Activated T-helper 1 cell treated with anti-CD3 and anti-CD28 coated beads, Interleukin-12 subunit alpha, Interleukin-12 subunit beta, Interleukin-2, Interleukin-4 antibody, amounts not matched to agents 30 ng/mL and 10 ng/mL and 1 ng/mL, durations not matched to agents 14 hours and 24 hours and 36 hours (primary cell): ENCODE measurements at places on chromosomes 1 and 21. TPM values are rescaled to one million over a fixed set of nuclear protein-coding genes. Genes with fewer than 3 reads are reported as not detected.

TCP10L gene
- total RNA-seq: 0.59 and 0.93 TPM in 2 replicates

HCN3 gene
- total RNA-seq: 2.5 and 3.3 TPM in 2 replicates

FMO5 gene
- 0.17 TPM in 1 of 2 replicates, not detected in the other for total RNA-seq

LDLRAD1 gene
- not detected in 2 replicates for total RNA-seq

DNA sequence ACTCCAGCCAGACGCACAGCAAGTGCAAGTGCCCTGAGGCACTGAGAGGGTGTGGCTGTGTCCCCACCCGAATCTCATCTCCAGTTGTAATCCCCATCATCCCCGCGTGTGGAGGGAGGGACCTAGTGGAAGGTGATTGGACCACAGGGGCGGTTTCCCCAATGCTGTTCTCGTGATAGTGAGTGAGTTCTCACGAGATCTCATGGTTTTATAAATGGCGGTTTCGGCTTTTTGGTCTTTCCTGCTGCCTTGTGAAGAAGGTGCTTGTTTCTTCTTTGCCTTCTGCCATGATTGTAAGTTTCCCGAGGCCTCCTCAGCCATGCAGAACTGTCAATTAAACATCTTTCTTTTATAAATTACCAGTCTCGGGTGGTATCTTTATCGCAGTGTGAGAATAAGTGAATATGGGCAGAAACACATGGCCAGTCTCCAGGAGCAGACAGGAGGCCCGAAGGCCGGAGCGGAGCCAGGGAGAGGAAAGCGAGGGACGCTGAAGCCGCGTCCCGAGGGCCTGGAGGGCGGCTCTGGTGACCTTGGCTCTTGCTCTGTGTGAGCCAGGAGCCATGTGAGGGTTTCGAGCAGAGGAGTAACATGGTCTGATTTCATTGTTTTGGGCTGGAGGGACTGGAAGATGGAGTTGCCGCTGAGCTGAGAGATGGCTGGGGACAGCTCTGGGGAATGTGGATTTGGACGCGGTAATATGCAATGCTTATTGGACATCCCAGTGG is 76.0 kb upstream of the C1orf174 start:
- no peak overlapping the region for H3K27ac ChIP-seq
- DNase-seq: no peak
- no peaks in the 10 kb centered on the region for H3K36me3 ChIP-seq
- no peaks in the 10 kb centered on the region for H3K27me3 ChIP-seq
- H3K4me1 ChIP-seq: no peaks in the 10 kb centered on the region

GRCh38 chr1:110873856-110874255 is 908 bp downstream of the CD53 start:
- peak overlapping the region; percentile 98 for H3K27ac ChIP-seq
- no peaks in the 10 kb centered on the region for H3K27me3 ChIP-seq
- H3K4me3 ChIP-seq: peak overlapping the region; percentile 99
- H3K4me1 ChIP-seq: peaks cover 52% of the 10 kb centered on the region
- DNase-seq: no peak

GRCh38 chr1:3049905-3050304 is 19.1 kb upstream of the PRDM16 start:
- no peak overlapping the region for H3K4me3 ChIP-seq
- no peaks in the 10 kb centered on the region for H3K4me1 ChIP-seq
